ENCODE measurements at places on chromosomes 7 and 10.
A peak's percentile ranks its signal among the peaks of the same experiment; 100 is the strongest.

DNA sequence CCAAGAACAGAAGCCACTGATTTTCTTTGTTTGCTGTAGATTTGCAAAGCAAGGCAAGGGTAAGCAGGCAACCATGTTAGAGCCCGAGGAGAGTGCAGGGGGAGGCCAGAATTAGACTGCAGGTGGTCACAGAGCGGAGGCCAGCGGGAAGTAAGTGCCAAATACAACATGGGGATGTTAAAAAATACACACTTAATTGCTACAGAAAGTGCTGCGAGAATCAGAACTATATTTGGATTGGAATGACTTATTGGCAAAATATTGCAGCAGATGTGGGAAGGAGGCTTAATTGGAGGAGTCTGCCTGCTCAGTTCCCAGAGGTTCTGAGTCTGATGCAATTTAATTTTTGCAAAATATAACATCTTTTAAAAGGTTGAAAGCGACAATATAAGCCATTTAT, 49.7 kb upstream of the ADCY1 start:
- DNase-seq: no peak

- DNase-seq: peak; percentile 36
Measured at GRCh38 chr7:114711241-114711640, 210.7 kb upstream of the MDFIC start.

DNA sequence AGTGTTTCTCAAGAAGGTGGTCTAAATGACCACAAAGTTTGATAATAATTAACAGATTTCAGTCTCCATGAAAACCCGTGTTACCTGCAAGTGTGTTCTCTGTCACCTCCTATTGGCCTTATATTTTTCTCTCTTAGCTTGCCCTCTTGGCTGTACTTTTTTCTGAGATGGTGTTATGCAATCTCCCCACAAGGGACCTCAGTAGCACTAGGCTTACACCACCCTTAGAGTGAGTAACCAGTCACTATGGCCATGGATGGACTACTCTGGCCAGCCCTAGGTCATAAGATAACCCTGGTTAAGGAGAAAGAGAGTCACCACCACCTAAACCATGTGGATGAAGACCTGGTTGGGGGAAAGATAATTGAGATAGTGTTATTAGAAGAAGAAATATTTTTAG, 76.8 kb downstream of the NPSR1 start:
- DNase-seq: no peak

- no peak for DNase-seq
Measured at GRCh38 chr10:116125180-116125579, 147.8 kb downstream of the GFRA1 start.

GRCh38 chr7:134618756-134619530, 27.7 kb upstream of the BPGM start:
- DNase-seq: no peak

- no peak for DNase-seq
Measured at GRCh38 chr10:29266641-29267040, 22.2 kb upstream of the LYZL1 start.

GRCh38 chr7:133310232-133310862, 57.5 kb downstream of the EXOC4 start:
- DNase-seq: no peak

DNA sequence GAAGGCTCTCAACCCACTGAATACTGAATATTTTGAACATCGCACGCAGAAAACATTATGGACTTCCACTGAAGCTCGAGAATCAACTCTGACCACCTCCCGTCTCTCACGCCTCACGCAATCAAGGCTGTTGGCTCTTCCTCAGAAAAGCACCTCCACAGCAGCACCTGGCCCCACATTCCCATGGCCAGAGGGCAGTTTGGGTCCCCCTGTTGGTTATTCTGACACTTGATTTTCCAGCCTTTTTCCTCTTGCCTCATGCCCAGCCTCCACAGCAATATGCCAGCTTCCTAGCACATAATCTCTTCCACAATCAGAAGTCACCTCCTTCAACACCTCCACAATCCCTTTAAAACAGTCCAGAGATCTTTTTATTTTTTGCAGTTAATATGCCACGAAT, 55.9 kb downstream of the SVOPL start:
- no peak for DNase-seq
